Upper lobe of left lung (tissue), 6 donors: ENCODE measurements at places on chromosomes 3 and 15. TPM values are rescaled to one million over a fixed set of nuclear protein-coding genes. Genes with fewer than 3 reads are reported as not detected.

The BNC1 gene
- not detected for total RNA-seq

- DNase-seq: no peak
These were observed 209.9 kb upstream of the VEPH1 start for GRCh38 chr3:157713101-157713500.

GRCh38 chr3:183592821-183593220 is 37.3 kb upstream of the KLHL6 start:
- no peak for DNase-seq

DNA sequence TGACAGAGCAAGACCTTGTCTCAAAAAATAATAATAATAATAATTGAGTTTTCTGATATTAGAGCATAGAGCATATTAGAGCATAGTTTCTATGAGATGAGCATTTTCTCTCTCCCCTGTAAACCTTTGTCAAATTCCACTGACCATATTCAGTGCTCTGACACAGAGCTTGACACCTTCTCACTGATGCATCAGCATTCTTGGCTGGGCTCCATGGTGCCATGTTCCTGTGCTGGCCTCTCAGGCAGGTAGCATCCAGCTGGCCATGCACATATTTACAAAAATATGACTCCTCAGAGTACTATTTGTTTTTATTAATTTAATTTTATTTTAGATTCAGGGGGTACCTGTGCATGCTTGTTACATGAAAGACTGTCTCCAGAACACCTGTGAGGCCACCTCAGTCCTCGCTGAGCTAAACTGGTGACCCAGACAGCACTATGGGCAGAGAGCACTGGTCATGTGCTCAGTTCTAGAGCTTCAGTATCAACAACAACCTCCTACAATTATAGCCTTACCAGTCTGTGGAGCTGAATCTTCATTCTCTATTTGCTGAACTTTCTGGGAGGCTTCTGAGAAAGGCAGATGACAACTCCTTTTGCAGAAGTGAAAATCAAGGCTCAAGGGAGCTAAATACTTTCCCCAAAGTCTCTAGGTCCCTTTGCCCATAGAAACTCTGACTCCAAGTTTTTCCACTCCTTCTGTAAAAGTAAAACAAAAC is 21.6 kb upstream of the SLC28A2 start:
- DNase-seq: no peak

The PRICKLE2 gene
- total RNA-seq: 35.6 TPM

- peak; percentile 6 for DNase-seq
These were observed 158.7 kb downstream of the GHSR start for GRCh38 chr3:172289583-172289982.

The C3orf52 gene
- 17.1 TPM for total RNA-seq

DNA sequence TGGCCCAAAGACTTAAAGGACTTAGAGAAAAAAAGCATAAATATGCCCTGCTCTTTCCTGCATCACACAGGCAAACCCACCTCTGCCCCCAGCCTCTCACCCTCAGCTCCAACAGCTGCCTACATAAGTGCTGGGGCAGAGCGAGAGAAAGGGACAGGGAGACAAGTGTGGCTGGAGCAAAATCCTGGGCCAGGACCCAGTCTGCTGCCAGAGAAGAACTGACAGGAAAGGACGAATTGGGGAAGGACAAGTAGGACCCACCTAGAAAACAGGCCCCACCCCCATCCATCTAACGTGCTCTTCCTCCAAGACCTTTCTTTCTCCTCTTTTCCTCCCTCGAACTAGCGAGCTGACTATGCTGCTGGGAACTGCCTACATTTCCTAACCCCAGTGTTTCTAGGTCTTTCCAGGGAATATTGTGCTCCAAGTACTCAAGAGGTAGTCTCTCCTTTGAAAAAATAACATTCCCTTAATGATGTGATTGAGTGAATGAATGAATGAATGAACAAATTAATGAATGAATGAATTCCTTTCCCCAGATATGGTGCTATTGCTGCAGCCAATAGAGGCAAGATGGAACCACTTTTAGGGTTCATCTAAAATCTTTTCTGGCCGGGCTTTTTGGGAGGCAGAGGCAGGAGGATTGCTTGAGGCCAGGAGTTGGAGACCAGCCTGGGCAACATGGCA is 18.4 kb downstream of the IGDCC4 start:
- DNase-seq: no peak

The FGD5 gene
- total RNA-seq: 70.1 TPM

DNA sequence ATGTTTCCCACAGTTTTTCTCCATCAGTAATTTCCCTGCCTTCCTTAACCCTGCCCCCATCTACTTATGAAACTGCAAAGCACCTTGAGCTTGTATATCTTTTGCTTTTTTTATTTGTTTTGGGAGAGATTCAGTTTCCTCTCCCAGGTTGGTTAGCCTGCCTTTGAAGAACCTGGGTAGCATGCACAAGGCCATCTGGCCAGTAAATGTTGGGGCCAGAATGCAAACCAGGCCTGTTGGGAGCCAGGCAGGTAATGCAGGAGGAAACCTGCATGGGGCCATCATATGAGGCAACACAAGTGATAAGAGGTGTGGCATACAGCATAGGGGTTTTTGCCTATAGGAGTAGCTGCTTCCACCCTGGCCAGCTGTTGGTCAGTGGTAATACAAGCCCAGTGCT is 17.7 kb downstream of the SYNPR start:
- DNase-seq: no peak

The CD86 gene
- 4.2 TPM for total RNA-seq

The RPL14 gene
- 240 TPM for total RNA-seq

The HTR3E gene
- total RNA-seq: not detected

DNA sequence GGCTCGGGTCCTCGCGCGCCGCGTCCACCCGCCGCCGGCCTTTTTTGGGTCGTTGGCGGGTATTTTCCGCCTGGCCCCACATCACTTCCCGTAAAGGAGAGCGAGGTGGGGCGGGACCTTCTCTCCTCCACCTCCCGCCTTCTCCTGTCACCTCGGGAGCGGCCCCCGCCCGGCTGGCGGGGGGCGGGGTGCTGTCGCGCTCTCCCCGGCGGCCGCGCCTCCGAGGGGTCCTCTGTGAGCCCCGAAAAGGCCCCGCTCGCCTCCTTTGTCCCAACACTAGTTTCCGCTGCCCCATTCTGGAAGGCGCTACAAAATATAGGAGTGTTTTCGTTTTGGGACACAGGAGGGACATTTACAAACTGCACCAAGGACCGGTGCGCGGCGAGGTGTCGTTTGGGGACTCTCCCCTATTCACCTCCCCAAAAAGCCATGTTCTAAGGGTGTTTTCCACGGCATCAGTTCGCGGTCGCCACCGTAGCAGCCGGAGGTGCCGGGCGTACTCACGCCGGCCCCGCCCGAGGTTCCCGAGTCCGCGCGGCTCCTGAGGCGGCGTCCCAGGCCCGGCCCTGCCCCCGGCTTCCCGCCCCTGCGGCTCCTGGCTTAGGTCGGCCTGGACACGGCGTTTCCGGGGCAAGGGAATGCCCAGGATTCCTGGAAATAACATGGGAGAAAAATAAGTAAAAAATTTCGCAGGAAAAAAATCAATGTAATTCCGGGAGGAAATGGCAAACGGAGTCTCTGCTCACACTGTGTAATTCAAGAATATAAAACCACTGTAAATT is at the start of gene RAB27A:
Gene RAB27A, minus strand, starts transcription at position 68 of the 782 bp plus-strand sequence. CDS start 54,879 bp downstream, outside the sequence.
- DNase-seq: peak; percentile 90

- DNase-seq: no peak
These were observed 98.7 kb downstream of the KCNMB2 start for GRCh38 chr3:178634975-178635374.

The GOLGA8S gene
- total RNA-seq: not detected

GRCh38 chr3:11379824-11380701 is 107.9 kb downstream of the ATG7 start:
- DNase-seq: no peak

The ZIC4 gene
- total RNA-seq: not detected

DNA sequence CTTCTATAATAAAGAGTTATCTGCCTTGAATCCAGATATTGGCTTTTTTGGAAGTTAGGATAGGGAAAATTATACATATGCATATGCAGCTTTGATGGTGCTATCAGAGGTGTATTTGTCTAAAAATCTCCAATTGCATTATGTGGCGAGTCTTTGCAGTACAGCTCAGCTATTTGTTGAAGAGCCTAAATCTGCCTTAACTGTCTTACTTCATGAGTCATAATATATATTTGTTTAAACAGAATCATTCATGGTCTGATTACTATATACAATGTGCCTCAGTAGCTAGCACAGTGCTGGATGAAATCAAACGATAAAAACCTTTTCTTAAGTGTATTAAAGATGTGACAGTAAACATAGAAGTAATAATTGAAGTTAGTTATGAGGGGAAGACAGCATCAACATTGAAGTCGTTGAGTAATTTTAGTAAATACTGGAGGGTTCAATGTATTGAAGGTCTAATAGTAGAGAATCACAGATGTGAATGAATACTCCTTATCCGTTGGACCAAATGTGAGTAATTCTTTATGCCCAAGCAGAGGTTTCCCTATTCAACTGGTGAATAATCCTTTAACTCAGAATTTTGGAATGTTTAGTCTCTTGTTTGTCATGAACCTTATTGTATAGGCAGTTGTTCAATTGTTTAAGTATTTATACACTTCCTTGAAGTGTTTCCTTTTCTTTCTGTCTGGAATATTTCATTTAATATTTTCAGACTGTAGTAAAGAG is 74.8 kb upstream of the NAALADL2 start:
- no peak for DNase-seq

The LRRC31 gene
- 1.5 TPM for total RNA-seq

DNA sequence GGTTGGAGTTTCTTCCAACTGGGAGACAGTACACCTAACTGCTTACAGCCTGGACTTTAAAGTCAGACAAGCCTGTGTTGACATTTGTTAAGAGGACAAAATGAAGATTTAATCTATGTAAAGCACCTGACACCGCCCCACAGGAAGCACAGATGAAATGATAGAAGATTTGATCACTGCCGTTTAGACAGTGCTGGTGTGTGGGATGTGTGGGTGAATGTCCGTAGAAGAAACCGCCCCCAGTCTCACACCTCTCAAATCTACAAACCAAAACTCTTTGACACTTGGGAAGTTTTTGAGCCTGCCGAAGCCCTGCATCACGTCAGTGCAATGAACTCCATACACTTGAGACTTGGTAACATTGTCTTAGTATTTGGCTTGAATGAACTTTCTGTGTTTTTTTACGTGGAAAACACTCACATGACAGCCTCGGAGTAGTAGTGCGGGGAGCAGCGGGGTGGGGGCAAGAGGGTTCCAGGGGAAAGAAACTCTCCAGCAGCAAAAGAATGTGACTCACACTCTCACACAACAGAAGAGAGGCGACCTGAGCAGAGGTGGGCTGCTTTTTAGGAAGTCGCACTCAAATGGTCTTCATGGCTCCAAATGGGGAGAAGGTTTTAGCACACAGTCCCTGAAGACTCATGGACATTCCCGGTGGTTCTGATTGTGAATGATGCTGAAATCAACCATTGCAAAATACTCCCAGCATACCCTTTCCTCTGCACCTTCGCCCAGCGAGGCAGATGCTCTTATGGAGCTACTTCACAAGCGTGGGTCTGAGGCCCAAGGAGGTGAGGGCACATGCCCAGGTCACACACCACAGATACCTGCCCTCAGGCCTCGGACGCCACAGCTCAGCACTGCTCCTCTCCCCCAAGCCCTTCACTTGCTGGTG is 79.2 kb downstream of the SRGAP3 start:
- no peak for DNase-seq

DNA sequence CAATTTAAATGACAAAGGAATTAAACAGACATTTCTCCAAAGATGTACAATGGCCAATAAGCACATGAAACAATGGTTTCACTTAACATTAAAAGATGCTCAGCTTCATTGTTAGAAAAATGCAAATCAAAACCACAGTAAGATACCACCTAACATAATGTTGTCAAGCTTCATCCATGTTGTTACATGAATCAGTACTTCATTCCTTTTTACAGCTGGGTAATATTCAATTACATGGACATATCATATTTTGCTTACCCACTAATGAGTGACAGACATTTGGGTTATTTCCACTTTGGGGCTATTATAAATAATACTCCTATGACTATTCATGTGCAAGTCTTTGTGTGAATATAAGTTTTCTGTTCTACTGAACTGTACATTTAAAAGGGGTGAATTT is 7.8 kb downstream of the SLC41A3 start:
- DNase-seq: no peak

The BOC gene
- total RNA-seq: 18.3 TPM
